AG09309 (cell line): ENCODE measurements at places on chromosomes 12 and 14.

- no peak for DNase-seq
These were observed 14.5 kb downstream of the RNASE3 start for GRCh38 chr14:20905676-20906075.

DNA sequence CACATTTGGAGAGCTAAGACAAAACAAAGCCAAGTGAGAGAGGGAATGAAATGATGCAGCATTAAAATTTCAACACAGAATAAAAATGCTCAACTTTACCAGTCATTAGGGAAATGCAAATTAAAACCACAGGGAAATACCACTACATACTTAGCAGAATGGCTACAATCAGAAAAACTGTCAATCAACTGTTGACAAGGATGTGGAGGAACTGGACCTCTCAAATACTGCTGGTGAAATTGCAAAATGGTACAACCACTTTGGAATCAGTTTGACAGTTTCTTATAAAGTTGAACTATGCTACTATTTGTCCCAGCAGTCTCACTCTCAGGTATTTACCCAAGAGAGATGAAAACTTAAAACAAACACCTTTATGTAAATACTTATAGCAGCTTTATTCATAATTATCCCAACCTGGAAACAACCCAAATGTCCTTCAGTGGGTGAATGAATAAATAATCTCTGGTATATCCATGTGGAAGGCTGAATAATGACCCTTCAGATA is 43.8 kb upstream of the KTN1 start:
- no peak for DNase-seq

- no peak for DNase-seq
These were observed 518.7 kb upstream of the MGAT4C start for GRCh38 chr12:86774841-86775388.

DNA sequence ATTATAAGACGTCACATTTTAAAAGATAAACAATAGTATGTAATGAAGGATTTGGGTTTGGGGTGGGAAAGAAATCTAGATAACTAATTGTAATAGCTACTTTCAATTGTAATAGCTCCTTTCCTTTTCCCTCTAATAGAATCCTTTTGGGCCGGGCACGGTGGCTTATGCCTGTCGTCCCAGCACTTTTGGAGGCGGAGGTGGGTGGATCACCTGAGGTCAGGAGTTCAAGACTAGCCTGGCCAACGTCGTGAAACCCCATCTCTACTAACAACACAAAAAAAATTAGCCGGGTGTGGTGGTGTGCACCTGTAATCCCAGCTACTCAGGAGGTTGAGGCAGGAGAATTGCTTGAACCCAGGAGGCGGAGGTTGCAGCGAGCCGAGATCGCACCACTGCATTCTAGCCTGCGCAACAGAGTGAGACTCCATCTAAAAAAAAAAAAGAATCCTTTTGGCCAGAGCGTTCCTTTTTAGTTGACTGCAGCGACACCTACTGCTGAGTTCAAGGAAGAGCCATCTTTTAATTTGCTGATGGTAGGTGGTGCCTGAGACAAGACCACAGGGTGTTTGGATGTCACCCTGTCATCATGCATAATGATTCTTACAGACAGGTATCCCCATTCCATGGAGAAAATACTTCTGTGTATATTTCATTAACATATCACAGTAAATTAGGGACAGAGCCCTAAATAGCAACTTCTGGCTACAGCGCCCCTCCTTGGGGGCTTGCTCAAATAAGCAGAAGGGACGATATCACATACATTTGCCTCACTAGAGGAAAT is 79.5 kb downstream of the ARMH4 start:
- no peak for DNase-seq

GRCh38 chr12:52358575-52359350 is 8.5 kb downstream of the KRT85 start:
- no peak for DNase-seq

GRCh38 chr14:99718811-99719192 is 34.7 kb downstream of the CYP46A1 start:
- DNase-seq = no peak

DNA sequence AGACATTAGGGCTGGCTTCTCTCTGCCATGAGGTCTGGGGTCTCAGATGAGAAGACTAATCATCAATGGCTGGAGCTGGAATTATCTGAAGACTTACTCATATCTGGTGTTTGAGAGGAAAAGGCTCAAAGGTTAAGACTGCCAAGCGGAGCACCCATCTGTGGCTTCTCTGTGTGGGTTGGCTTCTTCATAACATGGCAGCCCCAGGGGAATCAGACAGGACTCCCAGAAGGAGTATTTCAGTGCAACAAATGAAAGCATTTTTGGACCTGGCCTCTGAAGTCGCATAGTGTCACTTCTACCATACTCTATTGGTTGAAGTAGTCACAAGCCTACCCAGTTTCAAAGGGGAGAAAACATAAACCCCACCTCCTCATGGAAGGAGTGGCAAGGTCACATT is 171.8 kb upstream of the KRR1 start:
- no peak for DNase-seq

DNA sequence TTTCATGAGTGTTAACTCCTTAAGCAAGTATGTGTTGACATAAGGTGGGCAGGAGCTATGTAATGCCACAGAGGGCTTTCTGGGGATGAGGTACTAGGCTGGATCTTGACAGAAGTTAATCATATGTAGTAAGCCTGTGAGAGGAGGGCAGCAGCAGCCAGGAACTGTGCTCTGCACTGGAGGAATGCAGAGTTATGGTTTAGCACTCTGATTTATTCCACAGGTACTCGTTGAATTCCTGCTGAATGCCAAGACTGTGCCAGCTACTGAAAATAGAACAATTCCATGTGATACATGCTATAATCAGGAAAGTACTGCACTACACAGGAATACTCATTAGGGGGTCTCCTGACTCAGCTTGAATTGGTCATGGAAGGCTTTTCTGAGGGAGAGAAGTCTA is 58.7 kb downstream of the SUSD6 start:
- no peak for DNase-seq

DNA sequence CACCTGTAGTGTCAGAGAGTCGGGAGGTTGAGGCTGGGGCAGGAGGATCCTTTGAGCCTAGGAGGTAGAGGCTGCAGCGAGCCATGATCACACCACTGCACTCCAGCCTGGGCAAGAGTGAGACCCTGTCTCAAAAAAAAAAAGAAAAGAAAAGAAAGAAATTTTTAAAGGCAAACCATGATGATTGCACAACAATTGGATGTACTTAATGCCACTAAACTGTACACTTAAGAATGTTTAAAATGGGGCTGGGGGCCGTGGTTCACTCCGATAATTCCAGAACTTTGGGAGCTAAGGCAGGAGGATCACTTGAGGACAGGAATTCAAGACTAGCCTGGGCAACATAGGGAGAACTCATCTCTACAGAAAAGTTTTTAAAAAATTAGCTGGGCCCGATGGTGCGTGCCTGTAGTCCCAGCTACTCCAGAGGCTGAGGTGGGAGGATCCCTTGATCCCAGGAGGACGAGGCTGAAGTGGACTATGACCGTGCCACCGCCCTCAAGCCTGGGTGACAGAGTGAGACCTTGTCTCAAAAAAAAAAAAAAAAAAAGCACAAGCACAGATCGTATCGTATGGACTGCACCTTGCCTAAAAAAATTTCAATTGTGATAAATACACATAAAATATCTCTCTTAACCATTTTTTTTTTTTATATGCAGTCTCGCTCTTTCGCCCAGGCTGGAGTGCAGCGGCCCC is 32.7 kb downstream of the JAG2 start:
- no peak for DNase-seq

DNA sequence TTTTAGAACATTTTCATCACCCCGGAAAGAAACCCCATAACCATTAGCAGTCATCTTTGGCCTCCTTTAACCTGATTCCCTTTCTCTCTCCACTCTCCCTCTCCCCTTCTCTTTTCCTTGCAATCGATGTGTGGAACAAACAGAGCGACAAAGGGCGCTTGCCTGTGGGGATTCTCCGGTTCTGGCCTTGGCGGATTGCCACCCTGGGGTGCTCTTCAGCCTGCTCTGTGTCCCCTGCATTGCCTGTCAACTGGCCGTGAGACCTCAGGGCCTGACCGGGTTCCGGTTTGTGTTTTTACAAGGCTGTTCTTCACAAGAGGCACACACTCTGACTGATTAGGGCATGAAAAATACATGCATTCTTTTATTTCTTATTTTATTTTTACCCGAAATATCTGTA is 27.8 kb downstream of the LRTM2 start:
- DNase-seq = no peak
